NB4 (cell line): ENCODE measurements at places on chromosomes 6 and 20.

DNA sequence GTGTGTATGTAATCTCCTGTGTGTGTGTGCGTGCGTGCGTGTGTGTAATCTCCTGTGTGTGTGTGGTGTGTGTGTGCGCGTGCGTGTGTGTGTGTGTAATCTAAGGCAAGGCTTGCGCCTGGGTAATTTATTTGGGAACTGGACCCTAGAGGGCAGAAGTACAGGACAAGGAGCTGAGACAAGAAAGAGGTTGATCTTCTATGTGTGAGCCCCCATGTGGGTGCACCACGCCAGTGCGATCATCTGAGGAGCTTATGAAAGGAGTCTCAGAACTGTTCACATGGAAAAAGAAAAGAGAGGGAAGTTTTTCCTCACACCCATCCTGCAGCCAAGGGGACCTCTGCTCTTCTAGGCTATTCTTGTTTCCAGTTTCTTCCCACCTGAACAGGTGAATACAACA lies 220.1 kb upstream of the GGTLC1 start:
- peak; percentile 4 for DNase-seq

DNA sequence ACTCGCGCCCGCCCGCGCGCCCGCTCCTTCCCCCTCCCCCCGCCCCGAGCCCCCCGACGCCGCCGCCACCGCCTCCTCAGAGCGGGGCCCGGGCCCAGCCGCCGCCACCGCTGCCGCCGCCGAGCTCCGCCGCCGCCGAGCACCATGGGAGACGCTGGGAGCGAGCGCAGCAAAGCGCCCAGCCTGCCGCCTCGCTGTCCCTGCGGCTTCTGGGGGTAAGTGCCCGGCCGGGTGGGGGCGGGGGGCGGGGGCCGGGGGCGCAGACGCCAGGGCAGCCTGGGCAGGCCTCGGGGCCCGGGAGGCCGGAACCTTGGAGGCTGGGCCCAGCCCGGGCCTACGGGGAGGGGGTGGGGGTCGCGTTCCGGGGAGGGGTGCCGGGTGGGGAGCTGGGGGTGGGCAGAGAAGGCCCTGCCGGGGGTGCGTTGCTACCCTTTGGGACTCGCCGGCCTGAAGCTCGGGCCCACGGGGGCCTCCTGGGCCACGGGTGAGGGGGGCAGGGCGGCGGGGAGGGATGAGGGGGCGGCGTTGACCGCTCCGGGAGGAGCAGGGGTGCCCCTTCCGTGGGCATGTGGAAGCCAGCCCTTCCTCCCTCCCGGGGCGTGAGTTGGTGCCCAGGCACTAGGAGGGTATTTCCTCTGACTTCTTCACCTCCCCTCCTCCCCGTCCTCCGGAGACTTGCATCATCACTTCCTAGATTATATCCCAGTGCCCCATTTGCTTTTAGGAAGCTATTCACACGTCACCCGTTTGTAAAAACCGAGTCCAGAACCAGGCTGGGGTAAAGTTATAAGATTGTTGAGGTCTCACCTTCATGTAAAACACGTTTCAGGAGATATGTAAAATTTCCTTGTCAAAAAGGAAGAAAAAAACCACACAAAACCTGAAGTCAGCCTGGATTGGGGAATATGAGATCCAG lies 533 bp downstream of the ZFAND3 start:
- peak; percentile 83 for DNase-seq

GRCh38 chr6:82693094-82693493 lies 329.5 kb downstream of the TPBG start:
- no peak for DNase-seq

GRCh38 chr6:88302769-88303225 lies 136.7 kb upstream of the CNR1 start:
- DNase-seq, result no peak

GRCh38 chr20:64065974-64066343 lies 3.0 kb downstream of the TCEA2 start:
- DNase-seq, result peak; percentile 89
